ENCODE measurements at places on chromosomes 5 and 9.

DNA sequence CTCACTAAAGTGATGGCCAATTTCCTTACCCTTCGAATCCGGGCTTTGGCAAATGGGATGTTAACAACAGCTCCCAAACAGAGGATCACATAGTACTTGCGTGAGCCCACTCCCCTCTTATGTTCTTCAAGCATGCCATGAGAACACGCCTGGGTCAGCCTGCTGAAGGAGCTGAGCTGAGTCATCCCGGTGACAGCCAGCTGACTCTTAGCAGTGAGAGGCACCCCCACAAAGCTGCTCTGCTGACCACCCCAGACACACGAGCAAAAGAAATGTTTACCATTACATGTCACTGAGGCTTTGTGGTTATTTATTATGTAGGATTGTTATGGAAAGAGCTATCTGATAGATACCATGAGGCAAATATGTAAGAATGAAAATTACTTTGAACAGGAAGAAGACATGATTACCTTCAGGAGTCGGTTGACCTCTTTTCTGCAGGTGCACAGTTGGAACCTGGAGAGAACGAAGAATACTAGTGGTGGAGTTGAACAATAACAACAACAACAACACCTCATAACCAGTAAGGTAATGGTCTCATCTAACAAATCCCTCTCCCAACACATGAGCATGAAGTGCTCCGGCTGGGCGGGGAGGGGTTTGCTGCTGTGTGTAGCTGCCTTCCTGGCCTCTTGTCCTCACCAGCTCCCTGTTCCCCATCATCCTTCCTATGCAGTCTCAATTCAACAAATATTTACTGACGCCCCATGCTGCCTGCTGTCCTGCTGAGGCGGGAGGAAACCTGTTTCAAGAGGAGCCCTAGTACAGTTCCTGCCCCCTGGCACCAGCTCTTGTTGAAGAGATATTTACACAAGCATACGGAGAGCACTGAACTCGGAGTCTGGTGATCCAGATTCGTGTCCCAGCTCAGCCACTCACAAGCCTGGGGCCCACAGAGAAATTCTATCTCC lies 69.4 kb upstream of the LHFPL2 start:
- DNase-seq = no peak

DNA sequence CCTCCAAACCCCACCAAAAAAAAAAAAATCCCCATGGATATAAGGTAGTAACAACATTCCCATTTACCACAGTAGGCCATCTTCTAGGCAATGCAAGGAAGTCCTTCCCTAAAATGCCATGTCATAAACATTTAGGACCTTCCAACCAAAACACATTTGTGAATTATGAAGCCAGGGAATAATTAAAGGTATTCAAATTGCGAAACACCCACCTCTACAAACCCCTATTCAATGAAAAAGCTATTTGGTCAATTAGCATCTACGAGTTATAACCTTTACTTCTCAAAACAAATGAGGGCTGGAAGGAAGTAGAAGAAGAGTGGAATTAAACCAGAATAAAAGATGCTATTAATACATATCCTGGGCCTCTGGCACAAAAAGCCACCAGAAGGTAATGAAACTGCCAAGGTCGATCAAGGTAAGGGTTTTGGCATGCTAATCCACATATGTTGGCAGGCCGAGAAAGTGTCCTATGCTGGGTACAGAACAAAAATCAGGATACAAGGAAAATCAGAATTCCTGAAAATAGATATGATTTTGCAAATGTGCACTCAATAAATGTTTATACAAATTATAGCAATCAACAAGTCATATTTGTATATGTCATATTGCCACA lies 47.7 kb downstream of the MTMR12 start:
- DNase-seq = no peak

DNA sequence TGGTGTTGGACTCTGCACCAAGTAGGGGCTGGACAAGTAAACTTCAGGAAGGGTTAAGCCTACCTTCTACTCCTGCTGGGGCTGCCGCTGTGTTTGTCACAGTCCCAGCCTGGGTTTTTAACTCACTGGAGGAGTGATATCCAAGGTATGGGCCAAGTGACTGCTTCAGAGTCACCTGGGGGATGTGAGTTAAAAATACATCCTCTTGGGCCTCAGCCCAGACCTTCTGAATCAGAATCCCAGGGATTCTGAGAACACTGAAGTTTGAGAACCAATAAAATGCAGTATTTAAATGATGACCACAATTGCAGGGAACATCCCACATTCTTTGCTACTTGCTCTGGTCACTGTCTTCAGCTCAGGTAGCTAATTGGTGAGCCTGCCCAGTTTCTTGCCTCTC lies 95.1 kb upstream of the DNAH5 start:
- no peak for DNase-seq

- DNase-seq = no peak
These were observed 78.9 kb downstream of the ABCA1 start for GRCh38 chr9:104849023-104849422.

DNA sequence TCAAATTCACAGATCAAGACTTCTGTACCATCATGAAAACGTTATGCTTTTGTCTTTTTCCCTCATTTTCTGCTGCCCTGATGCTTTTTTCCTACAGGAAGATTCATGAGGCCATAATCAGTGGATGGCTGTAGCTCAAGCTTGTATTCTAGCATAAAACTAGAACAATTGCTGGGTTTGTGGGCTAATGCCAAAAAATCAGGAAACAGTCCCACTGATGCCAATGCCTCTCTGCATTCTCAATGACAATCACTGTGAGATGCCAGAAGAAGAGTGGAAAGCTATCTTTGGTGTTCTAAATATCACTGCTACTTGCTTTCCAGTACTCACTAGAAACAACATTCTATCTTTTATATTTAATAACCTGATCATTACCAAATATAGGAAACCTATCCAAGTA lies 33.3 kb upstream of the FAM170A start:
- no peak for DNase-seq

DNA sequence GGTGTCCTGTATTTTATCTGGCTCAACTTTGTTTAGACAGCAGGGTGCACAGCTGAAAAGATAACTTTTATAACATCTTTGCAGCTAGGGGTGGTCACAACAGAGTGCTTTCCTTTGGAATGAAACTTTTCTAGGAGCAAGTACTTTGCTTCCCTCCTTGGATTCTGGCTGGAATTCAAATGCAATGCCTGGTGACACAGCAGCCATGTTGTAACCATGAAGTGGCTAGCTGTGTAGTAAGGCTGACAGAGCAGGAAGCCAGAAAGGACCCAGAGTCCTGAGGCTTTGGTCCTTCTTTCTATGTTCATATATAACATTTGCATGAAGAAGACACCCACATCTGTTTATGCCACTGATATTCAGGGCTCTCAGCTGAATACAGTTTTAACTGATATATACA lies 48.1 kb downstream of the TENT4A start:
- DNase-seq = no peak

GRCh38 chr9:38417003-38417945 lies 7.0 kb downstream of the IGFBPL1 start:
- peak; percentile 8 for DNase-seq

DNA sequence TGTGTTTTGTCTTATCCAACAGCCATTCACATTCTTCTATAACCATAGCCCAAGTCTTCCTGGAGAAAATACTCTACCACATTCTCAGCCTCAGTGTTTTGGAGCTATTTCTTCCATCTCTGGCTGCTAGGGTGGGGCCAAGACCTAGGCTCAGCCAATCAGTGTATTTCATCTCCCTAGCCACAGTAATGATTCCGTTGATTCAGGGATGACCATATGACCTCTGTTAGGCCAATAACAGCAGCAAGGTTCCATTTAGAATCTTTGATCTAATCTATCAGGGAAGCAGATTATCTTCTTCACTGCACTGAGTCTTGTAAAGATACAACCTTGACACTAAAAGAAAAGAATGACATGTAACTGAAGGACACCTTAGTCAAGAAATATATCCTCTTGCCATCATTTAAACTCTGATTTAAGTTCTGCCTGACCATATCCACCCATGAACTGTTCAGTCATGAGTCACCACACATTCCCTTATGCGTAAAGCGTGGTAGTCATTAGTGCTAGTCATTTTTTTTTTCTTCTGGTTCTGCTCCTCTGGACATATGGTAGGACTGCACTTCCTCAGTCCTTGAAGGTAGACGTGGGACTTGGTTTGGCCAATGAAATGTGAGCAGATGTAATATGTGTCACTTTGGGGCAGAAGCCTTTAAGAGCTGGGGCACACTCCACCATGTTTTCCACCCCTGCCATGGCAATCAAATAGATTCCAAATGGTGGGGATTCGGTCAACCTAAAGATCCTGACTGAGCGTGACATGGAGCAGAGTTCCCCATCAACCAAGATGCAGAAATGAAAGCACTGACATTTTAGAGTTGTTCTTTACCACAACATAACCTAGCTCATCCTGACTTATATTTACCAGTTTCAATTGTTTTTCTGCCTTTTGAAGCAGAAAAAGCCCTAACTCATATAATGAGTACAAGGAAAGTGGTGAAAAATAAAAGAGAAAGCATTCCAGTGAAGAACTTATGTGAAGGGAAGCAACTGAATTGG lies 12.7 kb upstream of the PRELID2 start:
- no peak for DNase-seq

DNA sequence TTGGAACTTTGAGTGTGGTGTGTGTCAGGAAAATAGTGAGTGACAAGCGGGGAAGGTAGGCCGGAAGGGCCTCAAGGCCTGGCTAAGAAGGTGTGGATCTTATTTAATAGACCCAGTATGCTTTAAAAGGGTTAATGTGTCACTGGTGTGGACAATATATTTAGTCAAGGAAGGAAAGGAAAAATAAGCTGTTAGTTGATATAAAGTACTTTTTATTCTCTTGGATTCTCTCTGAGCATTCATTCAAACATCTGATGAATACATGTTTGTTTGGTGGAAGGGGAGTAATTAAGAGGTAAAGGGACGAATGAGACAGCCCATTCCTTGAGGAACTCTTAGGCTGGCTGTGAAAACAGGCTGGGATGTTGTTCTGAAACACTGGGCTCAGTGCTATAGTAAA lies 98.9 kb downstream of the MELK start:
- no peak for DNase-seq

- no peak for DNase-seq
These were observed 24.9 kb downstream of the ARHGEF37 start for GRCh38 chr5:149605998-149606724.

- no peak for DNase-seq
These were observed 121.5 kb downstream of the SV2C start for GRCh38 chr5:76204713-76205112.

GRCh38 chr9:1979741-1980367 lies 35.3 kb upstream of the SMARCA2 start:
- no peak for DNase-seq

DNA sequence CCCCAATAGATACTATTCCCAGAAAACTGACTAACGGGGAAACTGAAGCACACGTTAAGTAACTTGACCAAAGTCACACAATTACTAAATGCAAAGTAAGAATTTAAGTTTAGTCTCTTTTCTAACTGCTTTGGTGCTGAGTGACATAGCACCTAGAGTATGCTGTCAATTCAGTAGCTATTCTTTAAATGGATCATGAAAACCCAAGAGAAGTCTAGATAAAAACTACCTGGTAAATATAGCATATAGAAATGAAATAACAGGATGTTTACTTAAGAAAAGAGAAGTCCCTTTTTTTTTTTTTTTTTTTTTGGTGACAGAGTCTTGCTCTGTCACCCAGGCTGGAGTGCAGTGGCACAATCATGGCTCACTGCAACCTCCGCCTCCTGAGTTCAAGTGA lies 129.2 kb downstream of the PDE4D start:
- DNase-seq = no peak

GRCh38 chr5:36590513-36591286 lies 15.7 kb upstream of the SLC1A3 start:
- no peak for DNase-seq

GRCh38 chr5:159274676-159275075 lies 11.6 kb downstream of the UBLCP1 start:
- no peak for DNase-seq

- DNase-seq = no peak
These were observed 47.6 kb upstream of the EXOC3 start for GRCh38 chr5:395156-395920.

- no peak for DNase-seq
These were observed 57.2 kb upstream of the LPAR1 start for GRCh38 chr9:111095441-111095840.

GRCh38 chr9:137070201-137070905 lies at the start of gene SAPCD2:
TSS of gene SAPCD2 (minus strand) at chr9:137070557. CDS start at chr9:137070460, 97 bp downstream.
- peak; percentile 90 for DNase-seq

GRCh38 chr5:73759771-73760170 lies 133.8 kb downstream of the ARHGEF28 start:
- no peak for DNase-seq

DNA sequence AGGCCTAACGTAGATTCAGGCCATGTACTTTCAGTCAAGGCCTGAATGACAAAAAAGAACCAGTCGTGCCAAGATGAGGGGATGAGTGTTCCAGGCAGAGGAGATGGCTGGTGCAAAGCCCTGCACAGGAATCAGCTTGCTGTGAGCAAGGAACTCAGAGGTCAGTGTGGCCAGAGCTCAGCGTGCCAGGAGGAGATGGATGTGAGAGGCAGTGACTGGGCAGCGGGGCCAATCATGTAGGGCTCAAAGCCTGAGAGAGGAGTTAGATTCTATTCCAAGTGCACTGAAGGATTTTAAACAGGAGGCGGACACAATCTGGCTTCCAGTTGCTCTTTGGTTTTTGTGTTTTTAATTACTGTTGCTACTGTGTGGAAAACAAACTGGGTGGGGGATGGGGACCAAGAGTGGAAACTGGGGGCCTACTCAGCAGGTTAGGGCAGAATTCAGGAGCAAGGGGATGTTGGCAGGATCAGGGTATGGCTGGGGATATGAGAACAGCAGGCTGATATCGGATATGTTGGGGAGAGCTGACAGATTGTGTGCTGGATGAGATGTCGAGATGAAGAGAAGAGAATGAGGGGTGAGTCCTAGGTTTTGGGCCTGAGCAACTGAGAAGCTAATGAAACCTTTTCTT lies 64.3 kb downstream of the ANGPTL2 start:
- DNase-seq = no peak

DNA sequence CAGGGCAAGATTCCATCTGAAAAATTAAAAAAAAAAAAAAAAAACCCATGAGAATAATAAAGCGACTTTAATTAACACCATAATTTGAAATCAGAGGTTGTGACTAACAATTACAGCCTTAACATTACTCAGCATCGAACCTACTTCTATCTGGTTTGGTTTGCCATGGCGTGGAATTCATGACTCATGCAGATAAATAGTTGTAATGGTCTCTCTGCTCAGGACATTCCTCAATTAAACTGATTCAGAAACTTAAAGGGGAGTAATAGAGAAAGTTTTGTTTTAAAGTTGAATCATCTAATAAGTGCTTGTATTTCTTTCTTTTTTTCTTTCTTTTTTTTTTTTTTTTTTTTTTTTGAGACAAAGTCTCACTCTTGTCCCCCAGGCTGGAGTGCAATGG lies 135.5 kb downstream of the SPATA31D1 start:
- DNase-seq = no peak

DNA sequence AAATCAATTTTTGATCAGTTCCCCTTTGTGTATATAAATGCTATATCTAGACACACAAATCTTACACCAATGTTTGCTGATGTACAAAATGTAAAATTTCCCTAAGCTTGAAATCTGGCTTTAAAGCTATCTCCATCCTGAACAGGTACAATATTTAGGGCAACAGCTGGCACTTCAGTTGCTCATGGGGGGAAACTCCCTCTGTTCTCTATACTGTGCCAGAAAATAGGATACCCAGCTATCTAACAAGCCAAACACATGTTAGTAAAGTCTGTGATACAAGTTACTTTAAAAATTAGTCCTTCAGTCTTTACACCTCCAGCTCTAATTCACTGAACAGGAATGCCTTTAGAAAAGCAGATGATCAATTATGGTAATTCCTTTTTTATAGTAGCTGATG lies 191.8 kb downstream of the SLF1 start:
- no peak for DNase-seq
